ENCODE measurements at places on chromosomes 5 and 9.

GRCh38 chr5:115500225-115500624 lies 44.4 kb downstream of the FEM1C start:
- no peak for DNase-seq

DNA sequence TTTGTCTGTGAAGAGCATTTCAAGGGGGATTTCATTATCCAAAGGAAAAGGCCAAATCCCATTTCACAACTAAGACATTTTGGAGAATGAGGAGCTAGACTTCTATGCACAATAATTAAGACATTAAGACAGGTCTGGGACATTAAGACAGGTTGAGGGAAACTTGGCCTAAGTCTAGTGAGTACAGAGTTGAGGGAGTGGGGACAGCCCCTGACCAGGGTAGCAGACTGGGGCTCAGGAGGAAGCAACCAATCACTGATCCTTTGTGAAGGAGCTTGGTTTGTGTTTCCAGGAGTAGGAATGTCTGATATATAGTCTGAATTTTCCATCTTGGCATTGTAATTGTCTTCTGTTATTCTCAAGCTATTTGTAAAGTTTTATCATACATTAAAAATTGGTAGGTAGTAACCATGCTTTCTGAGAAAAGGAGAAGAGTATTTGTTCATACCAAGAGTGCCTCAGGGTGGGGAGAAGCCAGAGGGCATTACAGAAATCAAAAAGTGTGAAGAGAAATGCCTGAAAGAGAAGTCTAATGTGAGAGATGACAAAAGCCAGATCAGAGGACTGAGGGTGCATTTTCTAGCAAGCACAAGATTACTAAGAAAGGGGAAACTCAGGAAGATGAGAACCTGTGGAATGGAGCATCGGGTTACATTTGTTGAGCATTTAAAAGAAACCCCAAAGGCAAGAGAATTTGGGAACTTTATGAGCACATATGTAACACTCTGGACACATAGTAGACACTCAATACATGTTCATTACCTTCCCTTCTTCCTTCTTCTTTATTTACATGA lies 189.3 kb upstream of the PIK3R1 start:
- no peak for DNase-seq

DNA sequence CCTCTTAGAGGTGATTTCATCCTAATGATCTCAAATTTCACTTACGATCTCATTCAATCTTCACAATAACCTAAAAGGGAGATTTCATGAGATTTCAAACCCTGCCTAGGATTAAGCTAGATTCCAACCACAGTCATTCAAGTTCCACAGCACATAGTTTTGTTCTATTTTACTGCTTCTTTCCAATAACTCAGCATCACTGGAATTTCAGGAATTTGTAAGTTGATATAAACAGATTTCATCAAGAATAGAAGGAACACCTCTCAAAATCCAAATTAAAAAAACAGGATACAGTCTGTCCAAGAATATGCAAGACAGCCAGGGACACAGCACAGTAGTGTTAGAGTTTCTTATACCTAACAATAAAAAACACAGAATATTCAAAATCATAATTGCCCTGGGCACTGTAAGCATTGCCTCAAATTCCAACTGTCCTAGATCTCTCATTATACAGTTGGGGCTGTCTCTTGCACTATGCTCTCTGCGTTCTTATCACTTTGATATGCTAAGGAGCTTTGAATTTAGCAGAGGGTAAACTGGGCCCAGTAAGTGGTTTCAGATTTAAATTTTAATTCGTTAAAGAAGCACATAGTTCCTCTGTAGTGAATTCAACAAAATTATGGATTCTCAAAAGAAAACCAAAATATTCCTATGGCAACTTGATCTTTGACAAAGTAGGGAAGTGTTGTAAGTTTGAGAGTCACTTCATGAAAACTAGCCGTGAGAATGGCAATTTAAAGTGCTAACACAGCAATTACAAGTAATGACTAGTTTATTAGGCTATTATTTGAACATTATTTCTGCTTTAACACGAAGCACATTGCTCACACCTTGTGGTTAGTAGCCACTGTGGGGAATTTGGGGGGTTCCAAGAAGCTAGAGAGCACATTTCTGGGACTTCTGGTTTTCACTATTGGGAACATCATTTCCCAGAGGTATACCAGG lies 478.6 kb upstream of the C9orf72 start:
- no peak for DNase-seq

DNA sequence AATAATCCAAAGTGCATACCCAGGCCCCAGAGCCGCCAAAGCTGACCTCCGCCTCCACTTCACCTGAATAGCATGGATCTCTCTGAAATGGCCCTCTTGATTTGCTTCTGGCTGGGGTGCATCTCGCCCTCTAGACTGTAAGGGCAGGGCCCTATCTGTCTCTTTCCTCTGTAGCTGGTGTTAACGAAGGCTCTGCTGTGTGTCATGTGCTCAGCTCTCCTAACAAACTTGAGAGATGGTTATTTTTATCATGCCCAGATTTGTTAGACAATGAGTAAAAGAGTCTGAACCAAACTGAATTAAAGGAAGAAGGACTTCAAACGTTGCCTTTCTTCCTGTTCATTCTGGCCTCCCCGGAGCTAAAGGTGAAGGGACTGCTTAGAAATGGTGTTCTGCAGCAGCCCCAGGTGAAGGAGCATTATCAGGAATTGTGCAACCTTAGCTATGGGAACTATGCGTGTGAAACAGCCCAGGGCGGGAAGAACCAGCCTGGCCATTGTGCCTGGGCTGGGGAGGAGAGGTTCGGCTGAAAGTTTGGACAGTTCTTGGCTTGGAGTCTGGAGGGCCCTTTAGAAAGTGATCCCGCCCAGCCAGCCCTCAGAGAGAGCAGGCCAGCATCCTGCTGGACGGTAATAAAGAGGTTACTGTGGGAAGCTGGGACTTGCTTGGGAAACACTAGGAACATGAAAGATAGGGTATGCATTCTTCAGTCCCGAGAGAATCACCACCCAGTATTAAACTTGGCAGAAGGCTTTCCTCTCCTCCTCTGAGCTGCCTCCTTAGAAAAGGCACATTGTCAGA lies 73.5 kb downstream of the WWC1 start:
- DNase-seq = no peak

DNA sequence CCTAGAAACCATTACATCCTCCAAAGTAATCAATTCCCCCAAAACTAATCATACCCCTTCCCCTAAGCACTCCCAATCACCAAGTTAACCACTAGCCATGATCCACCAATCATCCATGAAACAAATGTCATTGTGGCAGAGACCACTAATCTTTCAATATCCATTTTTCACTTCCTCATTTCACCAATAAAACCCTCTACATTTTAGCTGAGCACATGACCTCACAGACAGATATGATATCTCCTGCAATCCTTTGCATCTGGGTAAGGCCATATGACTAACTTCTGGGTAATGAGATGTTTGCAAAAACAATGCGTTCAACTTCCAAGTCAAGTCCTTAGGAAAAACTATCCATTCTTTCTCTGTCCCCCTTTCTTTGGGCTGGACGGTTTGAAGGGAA lies 20.7 kb downstream of the OR2S2 start:
- DNase-seq = no peak

- no peak for DNase-seq
These were observed 144.7 kb upstream of the MPDZ start for GRCh38 chr9:13424204-13424603.

DNA sequence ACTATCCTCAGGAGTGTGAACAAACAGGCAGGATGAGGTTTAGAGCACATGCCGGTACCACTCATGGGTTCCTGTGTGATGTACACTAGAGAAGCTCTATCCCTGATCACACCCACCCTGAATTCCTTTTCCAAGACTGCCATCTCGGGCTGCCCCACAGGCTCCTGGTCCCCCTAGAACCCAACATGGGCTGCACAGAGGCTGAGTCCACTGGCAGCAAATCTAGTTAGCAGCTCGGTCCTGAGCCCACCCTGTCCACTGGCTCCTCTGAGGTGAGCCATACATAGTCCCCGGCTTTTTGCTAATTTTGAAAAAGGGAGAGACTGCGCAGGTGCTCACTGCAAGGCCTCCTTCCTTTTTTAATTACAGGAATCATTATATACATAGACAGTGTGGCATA lies 227.0 kb downstream of the FSTL4 start:
- no peak for DNase-seq

DNA sequence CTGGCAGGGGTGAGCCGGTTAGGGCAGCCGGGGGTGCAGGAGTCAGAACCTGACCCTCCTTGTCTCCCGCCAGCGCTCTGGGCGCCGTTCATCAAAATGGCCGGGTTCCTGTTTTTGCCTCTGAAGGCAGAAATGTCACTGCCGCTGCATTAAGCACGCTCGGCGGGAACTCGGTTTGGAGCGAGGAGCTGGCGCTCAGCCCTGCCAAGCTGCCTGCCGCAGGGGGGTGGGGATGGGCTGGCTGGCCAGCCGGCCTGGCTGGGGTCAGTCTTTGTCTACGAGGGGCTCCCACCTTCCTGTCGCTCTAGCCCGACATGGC lies 63.7 kb downstream of the CXXC5 start:
- peak; percentile 30 for DNase-seq

GRCh38 chr5:21219251-21219650 lies 1231.3 kb upstream of the CDH18 start:
- DNase-seq = no peak

DNA sequence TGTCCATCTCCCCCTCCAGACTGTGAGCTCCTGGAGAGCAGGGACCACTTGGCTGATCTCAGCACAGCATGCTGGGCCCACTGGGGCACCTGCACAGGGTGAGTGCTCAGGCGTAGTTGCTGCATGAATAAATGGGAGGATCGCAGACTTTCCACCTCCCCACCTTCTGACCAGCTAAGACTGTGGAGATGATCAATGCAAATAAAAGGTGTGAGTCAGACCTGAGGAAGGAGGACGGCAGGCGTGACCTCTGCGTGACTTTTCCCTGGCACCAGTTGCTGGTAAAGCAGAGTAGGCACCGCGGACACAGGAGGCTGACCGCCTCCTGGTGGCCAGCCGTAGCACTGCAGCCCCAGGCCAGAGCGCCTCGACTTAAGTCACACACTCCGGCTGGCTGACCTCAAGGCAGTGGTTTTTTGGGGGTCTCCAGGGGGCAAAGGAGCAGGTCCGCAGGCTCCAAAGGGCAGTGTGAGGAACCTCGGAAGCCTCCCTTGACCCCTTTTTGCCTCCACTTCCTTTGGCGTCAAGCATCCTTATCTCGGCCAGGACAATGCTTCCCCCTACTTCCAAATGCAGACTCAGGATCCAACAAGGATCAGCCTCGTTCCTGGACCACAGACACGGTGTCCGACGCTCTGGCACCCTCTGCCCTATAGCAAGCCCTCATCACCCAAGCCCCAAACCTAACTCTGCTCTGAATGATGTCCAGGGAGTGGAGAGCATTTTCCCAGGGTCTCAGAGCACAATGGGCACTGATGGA lies 12.7 kb upstream of the TDRD7 start:
- peak; percentile 9 for DNase-seq

GRCh38 chr9:88179062-88179521 lies 40.8 kb upstream of the SPATA31C2 start:
- no peak for DNase-seq

- no peak for DNase-seq
These were observed 126.5 kb downstream of the MRPS30 start for GRCh38 chr5:44935262-44935661.

- DNase-seq = no peak
These were observed 107.5 kb upstream of the FBN2 start for GRCh38 chr5:128645581-128645980.

DNA sequence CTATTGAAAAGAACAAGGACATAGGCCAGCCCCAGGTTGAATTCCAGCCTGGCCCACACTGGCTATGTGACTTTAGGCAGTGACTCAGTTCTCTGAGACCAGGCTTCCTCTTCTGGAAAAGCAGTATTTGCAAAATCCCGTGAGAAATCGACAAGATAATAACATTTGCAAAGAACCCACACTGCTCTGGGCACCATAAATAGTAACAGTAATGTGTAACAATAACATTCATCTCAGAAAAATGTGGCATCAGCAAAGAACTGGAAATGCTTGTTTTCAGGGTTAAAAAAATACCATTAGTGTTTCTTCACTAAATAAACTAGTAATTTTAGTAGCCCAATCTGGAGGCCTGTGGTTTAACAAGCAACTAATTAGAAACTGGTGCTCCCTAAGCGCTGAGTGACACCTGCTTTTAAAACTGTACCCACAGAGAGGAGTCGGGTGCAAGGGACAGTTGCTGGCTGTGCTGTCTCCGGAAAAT lies 148.4 kb downstream of the TTLL11 start:
- no peak for DNase-seq

DNA sequence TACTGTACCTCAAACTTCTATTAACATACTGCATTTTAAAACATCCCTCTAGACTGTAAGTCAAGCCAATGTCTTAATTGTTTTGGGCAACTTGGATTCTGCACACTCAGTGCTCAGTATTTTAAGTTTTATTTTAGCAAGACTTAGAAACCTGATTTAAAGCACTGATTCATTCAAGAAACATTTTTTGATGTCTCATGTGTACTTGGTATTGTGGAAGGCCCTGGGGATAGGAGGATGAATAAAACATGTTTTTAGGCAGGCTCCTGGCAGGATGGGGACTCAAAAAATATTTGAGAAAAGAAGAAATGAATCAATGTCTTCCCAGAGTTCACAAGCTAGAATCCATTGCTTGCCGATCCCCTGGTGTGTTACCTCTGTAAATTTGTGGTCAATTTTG lies 334.0 kb upstream of the PUM3 start:
- no peak for DNase-seq

DNA sequence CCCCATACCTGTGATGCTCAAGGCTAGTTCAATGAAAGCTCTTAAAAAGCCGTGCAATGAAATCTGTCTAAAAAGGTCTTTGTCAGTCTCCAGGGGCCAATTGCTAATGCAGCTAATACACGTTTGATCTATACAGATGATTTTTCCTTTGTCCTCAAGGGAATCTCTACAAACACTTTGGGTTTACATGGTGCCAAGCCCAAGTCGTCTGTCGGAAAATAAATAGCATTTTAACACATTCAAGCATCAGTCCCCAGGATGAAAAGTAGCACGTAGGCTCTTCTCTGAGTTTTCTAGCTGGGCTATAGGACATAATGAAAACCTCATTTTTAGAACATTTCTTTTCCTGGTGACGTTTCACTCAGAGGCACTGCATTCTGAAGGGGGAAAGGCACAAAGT lies 477.4 kb upstream of the WWC1 start:
- no peak for DNase-seq

DNA sequence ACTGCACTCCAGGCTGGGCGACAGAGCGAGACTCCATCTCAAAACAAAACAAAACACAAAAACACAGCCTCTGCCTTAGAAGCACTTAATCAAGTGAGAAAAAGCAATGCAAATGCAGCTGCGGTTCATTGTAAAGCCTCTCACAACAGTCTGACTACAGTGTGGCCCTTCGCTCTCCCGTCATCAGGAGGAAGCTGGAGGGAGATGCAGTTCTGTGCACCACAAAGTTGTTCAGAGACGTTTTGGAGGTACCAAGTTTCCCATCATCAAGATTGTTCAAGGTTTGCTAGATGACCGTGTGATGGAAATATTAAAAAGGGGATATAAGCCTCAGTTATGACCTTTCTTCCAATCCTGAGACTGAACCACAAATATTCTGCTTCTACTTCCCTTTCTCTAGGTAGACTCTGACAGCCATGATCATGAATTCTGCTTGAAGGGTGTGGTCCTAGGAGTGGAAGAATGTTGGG lies 40.9 kb downstream of the SEC61B start:
- DNase-seq = no peak

DNA sequence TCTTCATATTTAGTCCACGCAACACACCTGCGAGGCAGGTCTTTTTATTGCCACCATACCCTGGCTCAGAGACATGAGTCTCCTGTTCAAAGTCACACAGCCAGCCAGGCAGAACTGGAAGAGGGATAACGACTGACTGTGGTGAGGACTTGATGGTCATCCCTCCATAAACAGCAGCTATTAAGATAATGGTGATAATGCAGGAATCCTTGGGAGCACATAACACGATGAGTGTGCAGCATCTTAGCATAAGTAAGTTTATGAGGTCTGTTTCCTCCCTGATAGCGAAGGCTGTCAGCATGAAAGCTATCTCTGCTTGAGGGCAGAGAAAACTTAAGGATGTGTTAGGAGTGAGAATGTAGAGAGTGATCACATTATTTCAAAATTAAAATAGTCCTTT lies 30.9 kb downstream of the KCTD16 start:
- DNase-seq = no peak
